SK-N-SH treated with all-trans-retinoic acid at 6 μM for 48 hours (cell line): ENCODE measurements at places on chromosomes 2 and 18.

DNA sequence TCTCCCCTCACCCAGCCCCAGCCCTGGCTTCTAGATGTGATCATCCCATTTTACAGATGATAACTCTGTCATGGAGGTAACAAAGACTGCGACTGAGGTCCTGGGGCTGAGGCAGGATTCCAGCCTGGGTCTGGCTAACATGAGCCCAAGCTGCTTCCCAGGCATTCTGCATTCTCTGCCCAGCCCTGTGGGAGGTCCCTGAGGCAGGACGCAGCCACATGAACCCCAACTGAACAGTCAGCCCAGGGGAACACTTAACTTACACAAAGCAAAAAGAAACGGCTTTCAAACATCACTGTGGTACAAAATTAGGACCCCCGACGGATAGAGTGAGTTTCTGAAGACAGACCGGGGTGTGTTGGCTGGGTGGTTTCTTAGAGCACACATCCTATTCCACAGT is 135.3 kb downstream of the ACKR3 start:
- no peak for ATAC-seq

- no peak for ATAC-seq
Observed at GRCh38 chr2:148906124-148906523, 31.1 kb downstream of the KIF5C start.

- ATAC-seq: peak; percentile 91
Observed at GRCh38 chr2:54704688-54705605, 18.5 kb upstream of the EML6 start.

GRCh38 chr2:62814123-62814522 is 108.6 kb downstream of the EHBP1 start:
- ATAC-seq: peak; percentile 56

DNA sequence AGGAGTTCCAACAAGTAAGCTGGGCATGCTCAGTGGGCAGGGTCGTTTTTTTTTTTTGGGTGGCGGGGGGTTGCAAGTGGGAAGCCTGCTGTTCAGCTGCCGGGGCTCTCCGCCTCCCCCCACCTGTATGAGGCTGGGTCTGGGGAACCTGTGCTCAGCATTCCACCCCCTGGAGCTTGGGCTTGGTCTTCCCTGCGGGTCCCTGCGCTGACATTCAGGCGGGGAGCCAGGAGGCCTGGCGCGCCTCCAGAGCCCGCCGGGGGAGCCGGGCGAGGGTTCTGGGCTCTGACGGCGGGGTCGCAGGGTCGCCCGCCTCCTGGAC is 822 bp upstream of the GPD2 start:
- ATAC-seq: peak; percentile 25

DNA sequence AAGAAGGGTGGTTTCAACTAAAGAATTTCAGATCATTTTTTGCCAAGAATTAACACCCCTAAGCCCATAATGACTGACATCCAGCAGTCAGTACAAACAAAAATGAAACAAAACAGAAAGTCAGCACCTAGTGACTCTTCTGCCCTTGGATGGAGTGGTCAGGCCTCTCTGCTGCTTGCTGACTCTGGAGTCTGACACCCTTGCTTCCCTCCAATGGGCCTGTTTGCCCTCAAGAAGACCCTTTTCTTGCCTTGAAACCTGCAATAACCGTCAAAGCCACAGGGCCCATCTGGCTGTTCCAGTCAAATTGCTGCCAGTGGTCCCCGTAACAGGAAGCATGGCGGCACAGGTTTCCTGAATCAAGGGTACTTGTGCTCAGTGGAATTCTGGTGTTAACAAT is 27.2 kb upstream of the CYTIP start:
- ATAC-seq: no peak

DNA sequence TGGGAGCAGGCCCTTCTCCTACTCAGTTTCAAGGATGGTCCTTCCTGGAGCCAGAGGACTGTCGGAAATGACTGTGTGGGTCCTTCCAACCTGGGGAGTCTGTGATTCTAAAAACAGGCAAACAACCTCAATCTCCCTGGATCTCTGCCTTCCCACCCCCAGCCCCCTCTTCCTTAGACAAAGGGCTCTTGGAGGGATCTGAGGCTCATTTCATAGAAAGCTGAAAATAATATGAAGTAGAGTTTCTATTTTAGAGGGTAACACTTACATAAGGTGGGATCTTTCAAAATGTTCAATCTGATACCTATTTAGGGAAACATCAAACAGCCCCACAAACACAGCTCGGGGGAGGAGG is 69.4 kb downstream of the RHOB start:
- no peak for ATAC-seq

DNA sequence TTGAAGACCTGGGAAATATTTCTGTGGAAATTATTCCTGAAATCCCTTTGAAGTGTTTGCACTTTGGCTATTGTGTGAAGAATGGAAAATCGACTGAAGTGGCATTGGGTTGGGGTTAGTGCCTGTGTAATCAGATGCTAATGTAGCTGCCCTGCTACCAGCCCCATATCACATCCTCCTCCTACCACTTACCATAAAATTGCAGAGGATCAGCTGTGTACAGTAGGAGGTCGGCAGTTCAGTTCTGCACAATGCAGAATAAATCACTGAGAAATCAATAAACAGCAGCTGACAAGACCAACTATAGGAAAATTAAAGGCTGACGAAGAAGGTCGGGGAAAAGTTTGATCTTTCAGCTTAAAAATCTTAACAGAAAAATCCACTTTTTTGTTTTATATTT is 440.9 kb downstream of the PTPRM start:
- no peak for ATAC-seq

- no peak for ATAC-seq
Observed at GRCh38 chr2:222239945-222240675, 58.7 kb downstream of the PAX3 start.

DNA sequence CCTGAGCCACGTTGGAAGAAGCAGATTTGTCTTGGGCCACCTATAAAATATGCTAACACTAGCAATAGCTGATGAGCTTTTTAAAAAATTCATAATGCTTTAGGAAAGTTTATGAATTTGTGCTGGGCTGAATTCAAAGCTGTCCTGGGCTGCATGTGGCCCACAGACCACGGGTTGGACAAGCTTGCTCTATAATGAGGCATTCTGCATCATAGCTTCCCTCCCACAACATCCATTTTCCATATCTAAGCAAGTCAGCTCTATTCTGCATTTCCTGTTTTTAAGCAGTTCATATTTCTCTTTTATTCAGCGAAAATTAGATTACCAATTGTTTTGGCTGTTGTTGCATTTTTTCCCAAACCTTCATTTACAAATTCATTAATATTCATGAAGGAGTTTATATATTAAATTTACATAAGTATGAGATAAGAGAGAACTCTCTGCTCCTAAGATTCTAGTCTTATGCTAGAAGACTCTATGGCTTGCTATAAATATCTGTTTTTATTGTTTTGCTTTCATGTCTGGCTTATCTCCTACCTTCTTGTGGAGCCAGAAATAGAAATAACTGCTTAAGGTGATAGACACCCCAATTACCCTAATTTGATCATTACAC is 114.5 kb upstream of the HNRNPA3 start:
- ATAC-seq: no peak

GRCh38 chr2:10417551-10418335 is 30.4 kb downstream of the ODC1 start:
- ATAC-seq: no peak

- no peak for ATAC-seq
Observed at GRCh38 chr18:41850781-41851180, 104.3 kb upstream of the PIK3C3 start.
